ENCODE measurements at places on chromosomes 3 and 15.
A peak's percentile ranks its signal among the peaks of the same experiment; 100 is the strongest.

GRCh38 chr3:121835465-121835801 lies 424 bp downstream of the EAF2 start:
- DNase-seq = no peak

- no peak for DNase-seq
Observed at GRCh38 chr15:55434989-55435825, 26.9 kb downstream of the PIERCE2 start.

DNA sequence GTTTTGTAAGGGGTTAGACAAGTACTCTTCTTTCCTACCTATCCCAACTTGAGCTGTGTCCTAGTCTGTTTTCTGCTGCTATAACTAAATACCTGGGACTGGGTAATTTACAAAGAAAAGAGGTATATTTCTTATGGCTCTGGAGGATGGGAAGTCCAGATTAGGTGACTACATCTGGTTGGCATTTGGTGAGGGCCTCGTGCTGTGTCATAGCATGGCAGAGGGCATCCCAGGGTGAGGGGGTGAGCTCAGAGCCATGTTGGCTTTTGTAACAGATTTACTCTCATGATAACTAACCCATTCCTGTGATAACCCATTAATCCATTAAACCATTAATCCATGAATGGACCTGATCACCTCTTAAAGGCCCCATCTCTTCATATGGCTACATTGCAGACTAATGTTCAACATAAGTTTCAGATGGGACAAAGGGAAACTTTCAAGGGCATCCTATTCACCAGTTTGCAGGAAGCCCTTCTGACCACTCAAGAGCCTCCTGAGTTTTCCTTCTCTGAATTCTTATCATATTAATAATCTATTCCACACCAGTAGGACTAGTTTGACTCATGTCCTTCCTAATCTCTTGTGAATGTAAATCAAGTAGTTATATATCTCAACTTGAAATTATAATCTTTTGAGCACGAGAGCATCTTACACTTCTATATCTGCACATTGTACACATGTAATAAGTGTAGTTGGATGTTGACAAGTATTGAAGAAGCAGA lies 185.7 kb upstream of the ZPLD1 start:
- no peak for DNase-seq

- peak; percentile 8 for DNase-seq
Observed at GRCh38 chr3:56980798-56981390, 79.6 kb upstream of the SPATA12 start.

GRCh38 chr3:28544236-28544635 lies 195.6 kb upstream of the AZI2 start:
- DNase-seq = no peak

Data from activated T-helper 1 cell treated with anti-CD3 and anti-CD28 coated beads, Interleukin-2, amount 50 U/mL, for 16 hours (primary cell).